Fibroblast of skin of right quadriceps (primary cell): ENCODE measurements at places on chromosomes 2 and 18.
A peak's percentile ranks its signal among the peaks of the same experiment; 100 is the strongest.

DNA sequence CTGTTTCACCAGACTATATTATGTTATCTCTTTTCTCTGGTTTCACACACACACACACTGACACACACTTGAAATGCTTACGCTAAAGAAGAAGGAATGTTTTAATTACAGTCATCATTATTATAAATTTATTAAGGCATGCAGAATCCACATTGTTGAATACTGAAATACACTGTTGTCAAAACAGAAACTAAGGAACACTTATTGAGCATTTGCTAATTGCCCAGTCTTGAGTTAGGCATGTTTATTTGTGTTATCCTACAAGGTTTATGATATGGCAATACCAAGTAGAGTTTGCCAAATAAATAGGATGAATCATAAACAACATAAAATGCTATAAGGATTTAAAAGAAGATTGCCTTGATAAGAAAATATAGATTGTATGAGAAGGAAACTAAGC lies 917.0 kb upstream of the PIK3C3 start:
- DNase-seq = peak; percentile 8

- peak; percentile 50 for DNase-seq
Measured at GRCh38 chr2:54871457-54872107, 148.1 kb downstream of the EML6 start.

- no peak for DNase-seq
Measured at GRCh38 chr2:5125017-5125730, 567.0 kb upstream of the SOX11 start.

- DNase-seq = no peak
Measured at GRCh38 chr2:74740395-74740740, 86.3 kb downstream of the SEMA4F start.

DNA sequence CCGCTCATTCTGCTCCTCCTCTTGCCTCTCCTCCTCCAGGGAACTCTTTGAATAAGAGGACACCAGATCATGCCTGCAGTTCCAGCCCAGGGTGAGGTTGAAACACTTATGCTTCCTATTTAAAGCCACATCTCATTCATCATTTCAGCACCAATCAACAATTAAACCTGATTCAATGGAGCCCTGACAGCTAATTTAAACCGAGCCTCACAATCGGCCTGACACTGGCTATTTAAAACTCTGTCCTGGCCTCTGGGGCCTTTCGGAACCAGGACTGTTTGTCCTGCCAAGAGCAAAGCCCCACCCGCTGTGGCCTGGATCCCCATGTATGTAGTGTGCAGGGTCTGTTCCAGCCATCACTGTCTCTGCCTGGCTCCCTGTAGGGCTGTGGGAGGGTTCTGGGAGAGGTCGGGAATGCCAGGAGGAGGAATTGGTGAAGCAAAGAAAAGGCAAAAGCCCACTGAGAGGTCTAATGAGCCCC lies 97.4 kb downstream of the MCFD2 start:
- no peak for DNase-seq

- no peak for DNase-seq
Measured at GRCh38 chr2:196725218-196725617, 74.3 kb downstream of the GTF3C3 start.

- DNase-seq = no peak
Measured at GRCh38 chr2:16069933-16070647, 129.7 kb downstream of the MYCN start.

DNA sequence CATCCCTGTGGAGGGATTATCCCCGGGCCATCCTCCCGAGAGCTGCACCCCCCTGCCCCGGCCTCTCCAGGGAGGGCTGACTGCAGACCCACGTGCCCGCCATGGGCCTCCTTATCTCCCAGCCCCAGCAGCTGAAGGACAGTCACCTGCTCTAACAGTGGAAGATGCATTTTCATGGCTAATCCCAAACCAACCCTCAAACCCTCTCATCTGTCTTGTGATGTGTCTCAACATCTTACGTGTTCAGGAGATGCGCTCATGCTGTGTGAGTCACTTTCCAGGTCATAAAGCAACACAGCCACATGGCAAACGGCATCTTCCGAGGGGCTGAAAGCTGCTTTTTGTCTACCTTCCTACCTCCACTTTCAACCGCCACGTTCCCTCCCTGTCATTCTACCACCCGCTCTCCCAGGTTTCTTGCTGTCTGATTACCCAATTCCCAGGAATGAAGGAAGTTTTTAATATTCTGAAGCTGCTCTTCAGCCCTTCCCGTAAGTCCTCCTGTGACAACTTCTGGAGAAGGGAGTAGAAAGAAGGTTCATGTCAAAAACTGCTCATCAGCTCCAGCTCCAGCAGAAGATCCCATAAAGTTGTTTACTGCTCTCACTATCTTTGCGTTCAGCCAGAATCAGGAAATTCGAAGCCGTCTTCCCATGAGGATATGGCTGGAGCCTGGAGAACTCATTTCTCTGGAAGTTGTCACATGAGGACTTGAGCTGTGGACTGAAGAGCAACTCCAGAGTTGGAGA lies 54.5 kb downstream of the MBP start:
- DNase-seq = peak; percentile 68

DNA sequence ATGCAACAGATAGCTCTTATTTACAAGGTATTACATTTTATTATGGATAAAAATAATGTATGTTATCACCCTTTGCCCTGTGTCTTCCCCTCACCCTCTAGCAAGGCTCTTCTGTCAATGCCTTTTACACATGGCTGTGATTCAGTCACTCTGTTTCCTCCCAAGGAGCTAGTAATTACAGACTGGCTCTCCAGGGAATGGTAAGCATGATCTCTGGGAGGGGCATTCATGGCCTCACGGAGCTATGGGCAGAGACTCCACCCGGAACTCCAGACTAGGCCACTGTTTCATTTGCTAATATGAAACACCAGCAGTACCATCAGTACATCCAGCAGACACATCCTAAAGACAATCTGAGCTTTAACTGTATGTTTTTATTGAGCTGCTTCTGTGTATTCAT lies 410.9 kb upstream of the CYRIA start:
- DNase-seq = no peak

GRCh38 chr2:106105151-106105922 lies 88.8 kb downstream of the UXS1 start:
- no peak for DNase-seq

GRCh38 chr2:194621945-194622344 lies 1035.1 kb upstream of the SLC39A10 start:
- DNase-seq = no peak

- peak; percentile 23 for DNase-seq
Measured at GRCh38 chr2:28754321-28754720, 2.7 kb downstream of the PPP1CB start.

GRCh38 chr2:122083256-122084048 lies 328.0 kb downstream of the TSN start:
- no peak for DNase-seq

DNA sequence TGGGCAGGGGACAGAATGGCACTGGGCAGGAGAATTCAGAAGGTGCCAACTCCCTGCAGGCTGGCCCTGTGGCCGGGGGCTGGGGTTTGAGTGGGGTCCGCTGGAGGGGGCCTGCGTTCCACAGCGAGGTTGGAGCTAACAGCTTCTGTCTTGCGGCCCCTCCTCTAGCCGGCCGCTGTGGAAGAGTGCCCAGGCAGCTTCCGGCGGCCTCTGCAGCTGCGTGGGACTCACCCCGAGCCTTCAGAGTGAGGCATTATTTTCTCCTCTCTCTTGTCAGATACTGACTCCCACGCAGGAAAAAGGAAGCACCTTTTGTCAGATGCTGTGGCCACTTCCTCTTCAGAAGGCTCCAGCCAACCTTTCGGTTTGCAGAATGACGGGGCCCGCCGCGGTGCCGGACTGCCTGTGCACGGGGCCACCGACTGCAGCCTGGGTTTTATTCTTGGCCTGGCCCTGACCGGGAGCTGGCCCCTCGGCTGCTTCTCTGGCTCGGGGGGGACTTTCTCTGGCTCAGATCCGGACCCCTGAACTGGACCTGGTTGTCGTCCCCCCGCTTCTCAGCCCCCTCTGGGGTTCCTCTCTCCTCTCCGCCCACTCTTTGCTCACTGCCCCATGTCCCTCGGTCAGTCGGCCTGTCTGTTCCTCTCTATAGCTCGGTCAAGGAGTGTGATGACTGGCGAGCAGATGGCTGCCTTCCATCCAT lies 40.1 kb downstream of the ARHGAP25 start:
- no peak for DNase-seq

DNA sequence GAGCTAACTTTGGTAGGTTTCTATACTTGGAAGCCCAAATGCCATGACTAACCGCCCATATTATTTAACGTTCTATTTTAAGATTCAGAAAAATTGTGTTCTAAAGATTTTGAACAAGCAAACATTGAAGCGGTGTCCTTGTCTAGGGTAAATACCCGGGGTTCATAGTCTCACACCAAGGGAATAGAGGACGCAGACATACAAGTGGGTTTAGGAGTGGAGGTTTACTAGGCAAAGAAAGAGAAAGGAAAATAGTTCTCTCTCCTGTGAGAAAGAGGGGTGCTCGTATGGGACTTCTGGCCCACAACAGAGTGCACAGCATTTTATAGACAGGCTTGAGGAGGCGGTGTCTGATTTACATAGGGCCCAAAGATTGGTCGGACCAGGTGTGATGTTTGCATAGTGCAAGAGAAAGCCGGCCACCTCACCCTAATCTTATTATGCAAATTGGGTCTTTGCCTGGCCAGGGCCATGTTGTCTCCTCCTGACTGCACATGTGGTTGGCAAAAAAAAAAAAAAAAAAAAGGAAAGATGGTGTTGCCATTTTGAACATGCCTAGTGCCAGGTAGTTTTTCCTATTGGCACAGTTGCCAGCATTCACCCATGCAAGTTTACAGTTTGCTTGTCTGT lies 1062.6 kb downstream of the LRP1B start:
- DNase-seq = no peak

DNA sequence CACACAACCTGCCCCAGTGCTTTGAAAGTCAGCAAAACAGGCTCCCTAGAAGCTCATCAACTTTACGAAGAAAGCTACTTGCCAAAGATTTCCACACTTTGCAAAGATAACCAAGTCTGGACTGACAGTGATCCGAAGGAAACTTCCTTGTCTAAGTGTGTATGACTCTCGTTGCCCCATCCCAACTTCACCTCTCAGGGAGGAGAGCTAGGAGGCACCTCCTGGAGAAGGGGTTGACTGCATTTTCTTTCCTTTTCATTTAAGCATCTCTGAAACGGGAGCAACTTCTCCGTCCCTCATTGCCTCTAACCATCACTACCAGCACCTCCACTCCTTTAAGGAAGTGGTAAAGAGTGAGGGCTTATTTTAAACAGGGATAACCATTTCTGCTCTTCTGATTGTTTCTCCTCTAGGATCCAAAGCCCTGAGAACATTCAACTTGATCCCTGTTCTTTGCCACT lies 7.0 kb downstream of the ZEB2 start:
- no peak for DNase-seq

- peak; percentile 41 for DNase-seq
Measured at GRCh38 chr18:55384551-55385275, 203.3 kb downstream of the TCF4 start.

- DNase-seq = no peak
Measured at GRCh38 chr2:159944874-159945273, 117.5 kb downstream of the PLA2R1 start.
